Fibroblast of skin of right biceps (primary cell): ENCODE measurements at places on chromosomes 6 and 20.

DNA sequence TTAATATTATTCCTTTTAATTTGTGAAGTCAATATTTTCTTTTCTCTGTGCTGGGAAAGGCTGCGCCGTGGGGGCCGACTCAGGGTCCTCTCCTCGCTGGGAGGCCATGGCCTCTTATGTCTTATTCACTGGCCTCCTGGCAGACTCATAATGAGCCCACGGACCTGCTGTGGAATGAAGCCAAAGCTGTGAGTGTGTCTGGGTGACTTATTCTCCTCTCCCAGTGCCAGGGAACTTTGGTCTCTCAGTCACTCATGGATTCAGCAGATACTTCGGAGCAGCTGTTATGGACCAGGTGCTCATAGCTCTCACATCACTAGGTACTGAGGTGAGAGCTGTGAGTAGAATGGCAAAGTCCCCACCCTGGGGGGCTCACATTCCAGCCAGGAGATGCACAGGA lies 297.6 kb downstream of the CDH26 start:
- no peak for DNase-seq

DNA sequence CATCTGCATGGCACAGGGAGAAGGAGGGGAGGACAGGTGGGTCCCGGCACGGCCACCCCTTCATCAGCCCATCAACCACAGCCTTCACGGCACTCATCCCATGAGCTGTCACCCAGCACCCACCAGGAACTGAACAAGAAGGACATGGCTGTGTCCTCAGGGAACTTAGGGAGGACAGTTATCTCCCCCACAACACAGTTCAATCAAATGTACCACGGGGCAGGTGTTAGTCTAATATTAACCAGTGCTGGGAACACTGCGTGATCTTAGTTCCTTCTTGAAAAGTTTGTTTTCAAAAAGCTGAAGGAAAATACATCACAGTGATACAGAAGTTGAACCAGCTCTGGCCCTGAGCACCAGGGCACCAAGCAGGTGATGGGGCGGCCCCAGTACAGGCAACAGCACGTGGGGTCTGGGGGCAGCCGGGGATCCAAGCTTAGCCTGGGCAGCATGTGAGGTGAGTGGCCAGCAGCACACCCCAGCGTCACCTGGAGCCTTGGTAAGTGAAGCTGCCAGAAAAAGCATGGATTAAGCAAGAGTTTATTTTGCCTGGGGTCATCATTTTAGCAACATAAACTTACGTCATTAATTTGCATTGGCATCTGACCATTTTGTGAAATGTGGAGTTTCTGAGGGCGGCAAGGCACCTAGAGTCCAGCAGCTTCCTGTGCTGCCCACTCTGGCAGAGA lies 35.5 kb upstream of the AFDN start:
- no peak for DNase-seq

DNA sequence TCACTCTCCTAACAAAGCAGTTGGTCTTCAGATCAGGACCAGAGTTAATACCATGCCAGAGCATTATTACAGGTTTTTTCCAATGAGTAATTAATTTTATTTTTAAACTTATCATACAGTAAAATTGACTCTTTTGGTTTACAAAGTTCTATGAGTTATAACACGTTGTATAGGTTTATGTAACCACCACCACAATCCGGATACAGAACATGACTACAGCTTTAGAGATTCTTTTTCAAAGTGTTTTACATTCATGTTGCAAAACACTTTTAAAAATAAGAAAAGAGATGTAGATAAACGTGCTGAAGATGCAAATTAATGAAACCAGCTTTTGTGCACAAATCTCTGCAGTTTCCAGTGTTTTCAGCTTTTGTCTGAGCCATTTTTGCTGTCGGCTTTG lies 1.5 kb upstream of the TPBG start:
- DNase-seq = peak; percentile 22

GRCh38 chr20:59151820-59152219 lies 11.8 kb upstream of the ZNF831 start:
- DNase-seq = no peak

- no peak for DNase-seq
These were observed 40.6 kb downstream of the NOL7 start for GRCh38 chr6:13655700-13656099.

GRCh38 chr6:132819405-132820161 lies 5.2 kb downstream of the RPS12 start:
- DNase-seq = peak; percentile 48

DNA sequence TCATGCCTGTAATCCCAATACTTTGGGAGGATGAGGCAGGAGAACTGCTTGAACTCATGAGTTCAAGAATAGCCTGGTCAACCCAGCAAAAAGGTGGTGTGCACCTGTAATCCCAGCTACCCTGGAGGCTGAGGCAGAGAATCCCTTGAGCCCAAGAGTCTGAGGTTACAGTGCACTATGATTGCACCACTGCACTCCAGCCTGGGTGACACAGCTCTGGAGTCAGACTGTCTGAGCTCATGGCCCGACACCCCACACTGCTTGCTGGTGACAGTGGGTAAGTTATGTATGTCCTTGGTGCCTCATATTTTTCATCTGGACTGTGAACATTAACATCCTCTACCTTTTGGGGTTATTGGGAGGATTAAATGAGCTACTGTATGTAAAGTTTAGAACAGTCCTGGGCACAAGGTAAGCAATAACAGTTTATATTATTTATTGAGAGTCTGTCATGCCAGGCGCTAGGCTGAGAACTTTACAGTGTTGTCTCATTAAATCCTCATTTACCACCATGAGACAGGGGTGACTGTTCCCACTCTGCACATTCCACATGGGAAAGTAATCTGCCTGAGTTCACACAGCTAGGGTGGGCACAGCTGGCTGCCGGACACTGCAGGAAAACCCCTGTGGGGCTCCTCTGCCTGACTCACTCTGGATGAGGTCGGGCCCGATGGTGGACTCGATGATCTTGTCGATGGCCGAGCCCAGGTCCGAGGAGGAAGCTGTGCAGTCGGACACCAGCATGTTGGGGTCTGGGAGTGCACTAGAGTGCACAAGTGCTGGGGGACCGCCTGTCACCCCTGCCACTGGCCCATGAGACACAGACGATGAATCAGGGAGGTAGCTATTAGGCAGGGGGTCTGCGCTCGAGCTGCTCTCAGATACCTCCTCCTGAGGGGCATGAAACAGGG lies 2.9 kb downstream of the ZNF335 start:
- peak; percentile 40 for DNase-seq

- no peak for DNase-seq
These were observed 547.5 kb upstream of the ADGRB3 start for GRCh38 chr6:68087399-68088133.

DNA sequence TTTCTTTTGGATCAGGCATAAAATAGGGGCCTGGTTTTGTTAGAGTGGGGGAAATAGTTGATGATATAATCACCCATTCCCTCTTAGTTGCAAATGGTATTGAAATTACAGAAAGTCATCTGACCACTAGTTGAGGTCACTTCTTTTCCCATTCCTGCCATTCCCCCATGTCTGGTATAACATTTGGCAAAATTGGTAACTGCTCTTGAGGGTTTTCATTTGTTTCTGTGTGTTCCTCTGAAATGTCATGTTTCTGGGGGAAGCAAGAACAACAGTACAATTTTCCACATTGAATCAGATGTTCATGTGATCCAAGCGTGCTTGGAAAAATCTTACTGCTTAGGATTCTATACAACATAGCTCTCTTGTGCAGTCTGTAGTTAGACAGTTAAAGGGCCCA lies 7.3 kb downstream of the AIG1 start:
- DNase-seq = peak; percentile 41
